ENCODE measurements at places on chromosomes 6 and 20.

DNA sequence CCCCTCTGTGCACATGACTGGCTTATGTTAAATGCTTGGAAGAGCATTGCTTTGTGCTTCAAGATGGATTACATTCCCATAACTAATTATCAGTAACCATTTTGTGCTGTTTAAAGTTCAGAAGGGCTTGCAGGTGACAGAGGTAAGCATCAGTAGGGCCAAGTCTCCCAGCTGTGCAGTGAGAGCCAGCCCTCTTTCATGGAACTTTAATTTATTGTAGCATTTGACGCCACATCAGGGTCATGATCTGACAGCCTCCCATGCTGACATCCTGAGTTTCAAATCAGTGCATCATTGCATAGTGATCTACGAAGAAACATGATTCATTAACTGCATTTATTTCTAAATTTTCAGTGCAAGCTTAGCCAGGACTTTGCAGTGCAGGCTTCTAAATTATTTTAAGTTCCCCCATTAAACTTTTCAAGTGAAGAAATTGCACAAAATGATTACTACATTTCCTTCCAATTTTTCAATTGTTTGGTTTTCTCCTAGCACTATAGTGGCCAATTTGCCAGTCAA is 380.9 kb downstream of the UTRN start:
- no peak for DNase-seq

GRCh38 chr6:126267626-126268025 is 72.3 kb upstream of the CENPW start:
- no peak for DNase-seq

- no peak for DNase-seq
Measured at GRCh38 chr6:134171517-134171916, 119.1 kb upstream of the SLC2A12 start.

DNA sequence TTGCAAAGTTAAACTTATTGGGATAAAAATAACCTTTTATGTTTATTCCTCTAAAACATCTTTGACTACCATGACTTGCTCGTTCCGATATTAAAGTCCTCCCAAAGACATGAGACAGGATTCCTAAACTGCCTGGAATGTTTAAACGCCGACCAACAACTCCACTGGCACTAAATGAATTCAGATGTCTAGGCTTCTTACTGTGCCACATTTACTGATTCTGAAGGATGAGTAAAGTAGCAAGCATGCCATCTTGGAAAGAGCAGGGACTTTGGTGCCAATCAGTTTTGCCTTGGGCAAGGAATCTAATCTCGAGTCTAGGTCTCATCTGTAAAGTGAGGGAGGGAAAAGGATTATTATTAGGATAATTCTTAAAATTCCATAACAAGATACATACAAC is 25.3 kb downstream of the MBOAT1 start:
- no peak for DNase-seq

- no peak for DNase-seq
Measured at GRCh38 chr6:29527564-29527963, 32.0 kb downstream of the UBD start.

DNA sequence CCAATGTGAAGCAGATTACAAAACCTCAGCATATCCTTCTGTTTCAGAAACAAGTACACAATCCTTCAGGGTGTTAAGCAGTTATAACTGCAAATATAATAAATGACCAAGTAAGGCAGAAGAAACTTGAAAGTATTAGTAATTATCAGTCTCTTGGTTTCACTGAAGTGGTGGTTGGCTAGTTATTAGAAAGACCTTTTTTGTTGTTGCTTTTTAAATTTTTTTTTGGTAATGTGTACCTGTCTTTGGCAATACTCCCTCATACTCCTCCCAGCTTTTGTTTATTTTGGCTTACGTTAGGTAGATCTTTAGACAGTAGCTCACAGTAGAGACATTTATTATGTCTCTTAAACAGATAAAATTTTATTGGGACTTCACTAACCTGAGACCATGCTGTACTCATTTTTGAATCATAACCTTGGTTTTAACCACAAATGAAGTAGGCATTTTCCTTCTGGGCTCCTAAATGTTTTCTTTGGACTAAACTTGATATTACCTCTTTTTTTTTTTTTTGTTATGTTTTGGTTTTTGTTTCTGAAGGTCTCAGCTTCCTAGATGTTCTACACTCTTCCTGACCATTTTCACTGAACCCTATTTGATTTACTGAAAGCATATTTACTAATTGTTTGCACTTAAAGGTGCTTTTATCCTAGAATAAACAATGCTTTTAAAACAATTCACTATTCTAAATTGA is 6.4 kb downstream of the CD2AP start:
- DNase-seq: no peak

DNA sequence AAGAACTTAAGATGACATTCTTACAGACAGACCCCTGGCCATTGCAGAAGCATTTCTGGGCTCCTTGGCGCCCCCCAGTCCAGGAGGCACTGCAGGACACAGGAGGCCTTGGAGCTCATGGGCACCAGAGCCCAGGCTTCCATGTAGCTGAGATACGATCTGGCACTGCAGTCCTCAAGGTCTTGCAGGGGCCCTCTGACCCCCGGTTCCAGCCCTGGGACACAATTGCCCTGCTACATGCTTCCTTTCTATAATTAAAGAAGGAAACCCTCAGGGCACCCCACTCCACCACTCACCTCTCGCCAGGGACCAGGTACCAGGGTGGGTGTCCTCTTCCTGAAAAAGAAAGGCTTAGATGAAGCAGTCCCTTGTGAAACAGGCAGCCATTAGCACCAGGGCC is 33.6 kb downstream of the WFDC3 start:
- DNase-seq: no peak
